ENCODE measurements at places on chromosomes 1 and 21.
A peak's percentile ranks its signal among the peaks of the same experiment; 100 is the strongest.

GRCh38 chr1:12172042-12172851, 5.5 kb downstream of the TNFRSF1B start:
- no peak for DNase-seq

GRCh38 chr1:87766737-87767136, 438.1 kb downstream of the LMO4 start:
- DNase-seq = no peak

- no peak for DNase-seq
Measured at GRCh38 chr1:66365635-66366034, 168.3 kb upstream of the SGIP1 start.

DNA sequence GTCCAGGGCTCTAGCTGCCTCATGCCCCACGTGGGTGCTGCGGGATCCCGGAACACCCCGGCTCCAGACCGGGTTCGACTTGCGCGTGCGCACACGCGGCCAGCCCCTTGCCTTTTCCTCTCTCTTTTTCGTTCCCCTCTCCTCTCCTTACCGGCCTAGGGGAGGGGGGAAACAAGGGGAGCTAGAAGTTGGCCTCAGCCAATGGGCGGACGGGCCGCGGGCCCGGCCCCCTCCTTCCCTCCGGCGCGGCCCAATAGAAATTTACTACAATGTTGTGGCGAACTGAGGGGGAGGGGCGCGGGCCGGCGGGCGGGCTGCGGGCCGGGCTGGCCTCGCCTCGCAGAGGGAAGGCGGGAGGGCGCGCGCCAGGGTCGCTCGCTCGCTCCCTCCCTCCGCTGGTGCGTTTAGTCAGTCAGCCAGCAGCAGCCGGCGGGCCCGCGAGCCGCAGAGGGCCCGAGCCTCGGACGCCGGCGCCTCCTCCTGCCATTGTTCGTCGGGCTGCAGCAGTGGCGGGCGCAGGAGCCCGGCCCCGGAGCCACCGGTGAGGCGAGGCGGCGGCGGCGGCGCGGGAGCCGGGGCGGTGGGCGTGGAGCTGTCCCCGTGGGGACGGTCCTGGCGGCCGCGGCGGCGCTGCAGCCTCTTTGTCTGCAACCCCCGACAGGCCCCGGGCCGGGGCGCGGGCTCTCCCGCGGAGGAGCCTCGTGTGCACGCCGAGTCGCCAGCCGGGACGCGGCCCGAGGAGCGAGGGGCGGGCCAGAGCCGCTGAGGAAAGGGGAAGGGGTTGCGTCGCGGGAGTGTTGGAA, at the start of gene EPB41:
EPB41 (plus strand) TSS at position 342 of the 803 bp plus-strand sequence. CDS start 72,869 bp downstream, outside the sequence.
- peak; percentile 98 for DNase-seq

Data from WERI-Rb-1 (cell line).